ENCODE measurements at places on chromosomes 2 and 18. TPM values are rescaled to one million over a fixed set of nuclear protein-coding genes. Genes with fewer than 3 reads are reported as not detected.

DNA sequence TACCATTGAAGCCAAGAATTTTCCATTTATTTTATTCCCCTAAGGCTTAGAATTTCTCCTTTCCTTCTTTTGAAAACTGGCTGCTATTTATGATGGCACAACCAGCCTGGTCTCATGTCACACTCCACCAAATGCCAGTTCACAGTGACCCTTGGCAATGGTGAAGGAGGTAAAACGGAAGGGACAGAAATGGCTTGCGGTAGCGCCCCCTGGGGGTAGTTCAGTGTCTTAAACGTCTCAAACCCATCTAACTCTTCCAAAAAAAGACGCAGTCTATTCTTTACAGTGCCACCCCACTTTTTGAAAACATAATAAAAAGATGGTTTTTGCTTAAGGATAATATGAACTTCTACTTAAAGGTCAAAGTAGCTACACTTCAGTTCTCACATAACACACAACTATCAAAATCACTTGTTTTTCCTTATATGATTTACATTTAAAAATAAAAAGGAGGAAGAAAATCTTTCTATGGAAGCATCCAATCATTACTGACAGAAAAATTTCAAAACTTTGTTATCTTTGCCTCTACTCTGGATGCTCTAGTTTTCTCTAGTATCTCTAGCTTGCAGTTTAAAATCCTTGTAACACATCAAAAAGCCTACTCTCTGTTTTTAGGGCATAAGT, 28.0 kb downstream of the PNO1 start:
- DNase-seq: peak; percentile 7

The PROC gene
- polyA plus RNA-seq: 3.6 TPM

DNA sequence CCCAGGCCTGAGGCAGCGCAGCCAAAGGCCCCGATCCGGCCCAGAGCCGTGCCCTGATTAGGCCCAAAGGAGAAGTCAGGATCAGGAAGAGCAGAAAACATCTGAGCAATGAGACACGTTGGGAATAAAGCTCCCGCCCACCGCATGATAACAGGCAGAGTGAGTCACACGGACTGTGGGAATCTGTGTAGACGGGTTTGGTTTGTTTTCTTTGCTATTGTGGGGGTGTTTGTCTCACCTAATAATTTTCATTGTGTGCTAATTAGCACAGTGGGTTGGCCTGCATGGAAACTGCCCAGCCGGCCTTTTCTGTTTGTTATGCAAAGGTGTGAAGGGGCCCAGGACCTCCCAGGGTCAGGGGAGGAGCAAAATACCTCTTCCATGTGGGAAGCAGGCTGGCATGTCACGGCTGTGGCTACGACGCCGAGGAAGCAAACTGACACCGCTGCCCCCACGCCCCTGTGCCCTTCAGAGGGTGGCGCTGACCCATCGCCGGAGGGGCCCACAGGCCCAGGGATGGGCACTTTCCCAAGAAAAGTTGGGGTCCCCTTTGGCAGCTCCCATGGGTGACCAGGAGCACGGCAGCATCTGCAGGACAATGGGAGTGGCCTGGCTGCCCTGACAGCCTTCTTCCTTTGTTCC, 68.4 kb upstream of the CTDP1 start:
- no peak for DNase-seq

The CDH7 gene
- 18.0 TPM for polyA plus RNA-seq

DNA sequence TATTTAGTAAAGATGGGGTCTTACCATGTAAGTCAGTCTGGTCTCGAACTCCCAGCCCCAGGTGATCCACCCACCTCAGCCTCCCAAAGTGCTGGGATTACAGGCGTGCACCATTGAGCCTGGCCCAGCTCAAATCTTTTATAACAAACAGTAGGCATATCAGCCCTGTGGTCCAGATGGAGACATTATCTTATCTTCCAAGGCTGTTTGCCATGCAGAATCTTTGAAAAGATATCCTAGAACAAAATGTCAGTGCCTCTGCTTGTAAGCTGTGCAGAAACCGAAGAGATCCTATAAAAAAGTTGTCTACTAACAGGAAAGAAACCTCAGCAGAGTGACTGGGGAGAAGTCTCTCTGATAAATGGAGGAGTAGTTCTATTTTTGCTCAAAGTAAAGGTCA, 142.1 kb downstream of the PTH2R start:
- no peak for DNase-seq

Data from renal cortex interstitium (tissue), 15 donors.